Skeletal muscle cell (primary cell): ENCODE measurements at places on chromosomes 4 and X.

DNA sequence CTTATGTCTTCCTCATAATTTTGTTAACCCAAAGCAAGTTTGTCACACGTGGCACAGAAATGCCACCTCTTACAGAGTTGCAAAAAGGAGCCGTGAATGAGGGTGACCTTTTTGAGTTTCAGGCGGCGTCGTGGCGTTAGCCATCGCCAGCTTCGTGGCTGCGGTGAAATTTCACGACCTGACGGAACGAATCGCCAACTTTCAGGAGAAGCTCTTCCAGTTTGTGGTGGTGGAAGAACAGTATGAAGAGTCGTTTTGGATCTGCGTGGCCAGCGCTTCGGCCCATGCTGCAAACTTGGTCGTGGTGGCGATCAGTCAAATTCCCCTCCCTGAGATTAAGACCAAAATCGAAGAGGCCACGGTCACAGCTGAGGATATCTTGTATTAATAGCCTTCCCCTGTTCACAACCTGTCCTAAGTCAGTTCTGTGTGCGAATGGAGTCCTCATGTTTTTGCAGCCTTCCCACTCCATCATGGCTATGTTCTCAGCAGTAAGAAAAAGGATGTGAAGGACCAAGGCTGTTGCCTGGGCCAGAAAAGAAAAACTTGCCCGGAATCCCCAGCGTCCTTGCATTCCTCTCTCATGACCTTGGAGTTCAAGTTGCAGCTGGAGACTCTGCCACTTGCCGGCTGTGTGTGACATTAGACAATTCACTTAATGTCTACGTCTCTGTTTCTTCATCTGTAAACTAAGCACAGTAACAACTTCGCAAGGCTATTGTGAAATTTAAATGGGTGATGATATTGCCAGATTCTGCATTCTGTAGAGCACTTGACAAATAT lies 11.9 kb downstream of the CLRN2 start:
- no peak for DNase-seq

DNA sequence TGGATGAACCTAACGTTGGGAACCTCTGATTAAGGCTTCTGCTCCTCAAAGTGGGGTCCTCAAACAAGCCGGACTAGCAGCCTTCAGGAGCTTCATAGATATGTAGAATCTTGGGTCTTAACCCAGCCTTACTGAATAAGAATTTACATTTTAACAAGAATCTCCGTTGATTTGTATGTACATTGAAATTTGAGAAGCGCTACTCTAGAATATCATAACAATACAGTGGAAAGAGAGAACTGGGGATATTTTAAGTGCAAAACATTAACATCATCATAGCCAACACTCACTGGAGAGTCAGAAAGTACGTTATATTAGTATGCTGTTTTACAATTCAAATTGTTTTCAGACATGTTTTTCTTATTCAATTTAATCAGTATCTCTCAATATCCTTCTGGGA lies 31.2 kb downstream of the ATXN3L start:
- DNase-seq = no peak

- no peak for DNase-seq
Observed at GRCh38 chr4:98383431-98384106, 122.4 kb downstream of the RAP1GDS1 start.

DNA sequence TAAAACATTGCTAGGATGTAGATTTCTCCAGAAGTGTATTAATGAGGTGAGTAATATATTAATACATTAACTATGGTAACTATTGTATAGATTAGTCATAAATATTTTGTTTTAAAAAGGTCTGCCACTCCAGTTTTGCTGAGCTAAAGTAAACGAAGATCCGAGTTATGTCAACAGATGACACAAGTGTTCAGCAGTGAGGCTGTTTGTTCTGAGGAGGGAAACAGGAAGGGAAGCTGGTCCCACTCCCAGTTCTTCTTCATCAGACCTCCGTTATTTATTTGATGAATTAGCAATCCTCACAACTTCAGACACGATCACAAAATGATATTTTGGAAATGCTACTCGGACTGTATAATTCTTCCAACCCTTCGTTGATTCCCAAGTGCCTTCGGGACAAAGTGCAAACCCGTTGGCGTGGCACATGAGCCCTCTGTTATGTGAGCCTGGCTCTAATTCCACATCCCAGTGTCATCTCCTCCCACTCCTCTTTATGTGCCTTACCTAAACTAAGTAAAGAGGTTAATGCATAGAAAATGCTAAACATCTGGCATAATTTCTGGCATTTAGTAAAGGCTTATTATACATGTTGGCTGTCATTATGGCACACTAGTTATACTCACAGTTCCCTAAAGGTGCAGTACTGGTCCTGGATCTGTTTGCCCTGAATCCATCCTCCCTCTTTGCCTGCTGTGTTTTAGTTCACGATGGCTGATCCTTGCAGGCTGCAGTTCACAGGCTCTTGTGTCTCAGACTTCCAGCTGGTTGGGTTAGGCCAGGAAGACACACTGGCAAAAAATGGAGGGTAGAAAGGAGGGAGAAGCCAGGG lies 190.6 kb upstream of the LNX1 start:
- DNase-seq = no peak

DNA sequence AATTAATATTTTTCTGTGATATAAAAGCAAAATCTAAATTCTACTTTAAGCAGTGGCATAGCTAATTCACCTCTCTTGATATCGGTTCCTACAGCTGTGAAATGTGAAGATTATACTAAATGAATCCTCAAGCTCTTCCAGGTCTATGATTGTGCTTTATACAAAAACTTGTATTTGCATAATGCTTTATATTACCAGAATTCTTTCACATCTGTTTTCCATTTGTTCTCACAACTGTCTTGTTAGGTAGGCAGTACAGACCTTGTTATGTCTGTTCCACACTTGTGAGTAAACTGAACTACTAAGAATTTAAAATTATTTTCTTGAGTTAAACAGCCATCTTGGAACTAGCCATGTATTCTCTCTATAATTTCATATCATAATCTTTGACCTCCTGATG lies 184.9 kb downstream of the RAPGEF2 start:
- DNase-seq = no peak

DNA sequence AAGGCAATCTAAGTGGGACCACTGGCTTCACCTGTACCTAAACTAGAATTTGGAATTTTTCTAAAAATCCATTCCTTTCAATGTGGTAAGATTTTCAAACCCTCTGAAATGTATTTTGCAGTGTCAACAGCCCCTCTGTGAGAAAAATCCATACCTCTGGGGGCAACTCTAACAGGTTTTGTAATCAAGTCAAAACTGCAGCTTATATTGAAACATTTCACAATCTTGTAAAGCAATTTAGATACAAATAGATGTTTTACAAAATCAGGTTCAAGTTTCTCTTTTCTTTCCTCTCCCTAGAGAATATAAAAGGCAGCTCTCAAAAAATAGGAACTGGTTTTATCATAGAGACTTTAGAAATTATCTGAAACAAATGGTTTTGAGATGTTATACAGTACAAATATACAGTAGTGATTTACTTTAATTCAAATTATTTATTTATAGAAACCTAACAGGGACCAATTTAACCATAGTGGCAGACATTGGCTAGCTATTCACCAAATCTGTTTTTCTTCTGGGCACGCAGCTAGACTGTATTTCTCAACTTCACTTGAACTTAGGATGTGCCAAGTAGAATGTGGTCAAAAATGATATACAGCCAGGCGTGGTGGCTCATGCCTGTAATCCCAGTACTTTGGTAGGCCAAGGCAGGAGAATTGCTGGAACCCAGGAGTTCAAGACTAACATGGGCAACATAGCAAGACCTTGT lies 36.3 kb upstream of the SPINK2 start:
- DNase-seq = no peak

GRCh38 chrX:10566716-10567097 lies 53.7 kb downstream of the MID1 start:
- DNase-seq = no peak
